ENCODE measurements at places on chromosomes 16 and 17.

DNA sequence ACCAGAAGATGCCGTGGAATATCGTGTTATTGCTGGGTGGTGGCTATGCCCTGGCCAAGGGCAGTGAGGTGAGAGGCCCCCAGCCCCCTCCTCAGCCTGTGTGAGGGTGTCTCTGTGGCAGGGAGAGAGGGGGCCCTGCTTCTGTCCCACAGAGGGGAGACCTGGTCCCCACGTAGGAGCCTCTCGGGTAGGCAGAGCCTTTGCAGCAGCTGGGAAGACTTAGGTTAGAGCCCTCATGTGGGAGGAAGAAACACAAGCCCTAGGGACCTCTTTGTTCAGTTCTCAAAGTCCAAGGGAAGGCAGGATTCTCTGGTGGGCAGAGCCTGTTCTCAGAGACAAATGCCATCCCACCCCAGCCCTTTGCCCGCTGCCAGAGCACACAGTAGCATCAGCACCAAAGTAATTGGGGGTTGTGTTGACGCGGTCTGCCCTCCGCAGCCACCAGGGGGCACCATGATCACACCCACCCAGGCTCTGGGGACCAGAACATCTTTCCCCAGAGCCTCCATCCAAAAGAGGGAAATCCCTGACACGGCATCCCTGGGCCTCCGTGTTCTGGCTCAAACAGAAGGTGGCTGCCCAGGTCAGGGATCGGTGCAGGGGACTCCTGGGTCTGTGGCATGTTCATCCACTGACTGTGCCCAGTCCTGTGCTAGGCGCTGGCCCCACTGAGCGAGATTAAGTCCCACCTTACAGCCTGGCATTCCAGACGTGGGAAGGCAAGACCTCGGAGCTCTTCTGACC is 11.5 kb upstream of the FOXN1 start:
- peak; percentile 76 for DNase-seq

DNA sequence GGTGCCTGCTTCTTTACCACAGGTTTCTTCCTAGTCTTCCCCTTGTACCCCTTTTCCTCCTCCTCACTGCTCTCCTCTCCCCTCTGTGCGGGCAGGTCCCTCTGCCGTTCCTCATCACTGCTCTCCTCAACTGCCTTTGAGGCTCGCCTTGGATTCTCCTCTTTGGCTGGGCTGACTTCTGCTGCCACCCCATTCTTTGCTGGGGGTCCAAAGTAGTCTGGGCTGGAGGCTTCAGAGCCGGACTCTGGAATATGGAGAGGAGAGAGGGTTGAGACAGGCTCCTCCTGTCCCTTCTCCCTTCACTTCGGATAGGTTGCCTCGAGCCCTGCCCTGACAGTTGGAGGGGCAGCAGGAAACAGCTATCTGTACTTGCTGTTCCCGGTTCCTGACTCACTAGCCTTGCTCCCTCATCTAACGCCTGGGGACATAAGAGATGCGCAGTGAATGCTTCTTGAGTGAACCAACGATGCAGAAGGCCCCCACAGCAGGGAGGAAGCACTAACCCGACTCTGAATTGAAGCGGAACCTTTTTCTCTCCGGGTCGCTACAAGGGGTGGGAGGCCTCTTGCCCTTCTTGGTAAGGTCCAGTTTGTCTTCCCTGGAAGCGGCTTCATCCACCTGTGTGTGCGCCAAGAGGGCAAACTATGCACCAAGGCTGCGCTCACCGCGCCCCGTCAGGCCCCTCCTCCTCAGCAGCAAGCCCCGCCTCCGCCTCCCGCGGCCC is 655 bp downstream of the HIRIP3 start:
- no peak for DNase-seq

DNA sequence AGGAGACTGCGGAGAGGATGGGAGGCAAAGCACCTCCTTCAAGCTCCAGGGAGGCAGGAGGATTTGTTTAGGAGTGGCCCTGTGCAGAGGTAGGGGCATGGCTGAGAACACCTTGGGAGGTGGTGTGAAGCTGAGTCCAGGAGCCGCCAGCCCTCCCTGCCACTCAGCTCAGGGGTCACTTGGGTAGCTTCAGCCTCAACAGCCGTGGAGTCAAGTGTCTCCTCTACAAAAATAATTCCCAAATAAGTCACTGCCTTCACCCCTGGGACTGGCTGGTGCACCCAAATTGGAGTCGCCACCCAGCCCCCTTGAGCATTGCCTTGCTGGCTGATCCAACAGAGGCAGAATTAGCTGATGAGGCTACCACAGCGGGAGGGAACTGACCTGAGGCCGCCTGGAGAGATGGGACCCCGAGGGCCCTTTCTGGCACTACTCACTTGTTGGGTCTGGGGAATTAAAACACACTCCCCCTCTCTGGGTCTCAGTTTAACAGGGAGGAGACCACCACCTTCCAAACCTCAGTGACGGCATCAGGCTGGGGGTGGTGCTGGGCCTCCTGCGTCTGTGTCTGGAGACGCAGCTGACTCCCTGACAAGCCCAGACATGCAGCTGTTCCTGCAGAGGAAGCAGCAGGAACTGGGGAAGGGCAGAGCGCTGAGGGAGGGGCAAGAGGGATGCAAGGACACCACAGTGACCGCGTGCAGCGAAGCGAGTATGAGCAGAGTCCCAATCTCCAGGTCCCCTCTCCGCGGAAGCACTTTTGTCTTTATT is 87.9 kb upstream of the TOB1 start:
- DNase-seq: no peak

- no peak for DNase-seq
These were observed 333.1 kb upstream of the GOT2 start for GRCh38 chr16:59067205-59067604.

- DNase-seq: no peak
These were observed 9.3 kb upstream of the SLC16A5 start for GRCh38 chr17:75078284-75079022.

GRCh38 chr16:49411121-49411970 is 37.7 kb downstream of the C16orf78 start:
- DNase-seq: no peak

GRCh38 chr16:78641433-78641832 is 542.0 kb downstream of the WWOX start:
- DNase-seq: no peak

GRCh38 chr16:66416136-66416535 is 11.0 kb upstream of the BEAN1 start:
- no peak for DNase-seq
